ENCODE measurements at places on chromosomes 7 and 10.

DNA sequence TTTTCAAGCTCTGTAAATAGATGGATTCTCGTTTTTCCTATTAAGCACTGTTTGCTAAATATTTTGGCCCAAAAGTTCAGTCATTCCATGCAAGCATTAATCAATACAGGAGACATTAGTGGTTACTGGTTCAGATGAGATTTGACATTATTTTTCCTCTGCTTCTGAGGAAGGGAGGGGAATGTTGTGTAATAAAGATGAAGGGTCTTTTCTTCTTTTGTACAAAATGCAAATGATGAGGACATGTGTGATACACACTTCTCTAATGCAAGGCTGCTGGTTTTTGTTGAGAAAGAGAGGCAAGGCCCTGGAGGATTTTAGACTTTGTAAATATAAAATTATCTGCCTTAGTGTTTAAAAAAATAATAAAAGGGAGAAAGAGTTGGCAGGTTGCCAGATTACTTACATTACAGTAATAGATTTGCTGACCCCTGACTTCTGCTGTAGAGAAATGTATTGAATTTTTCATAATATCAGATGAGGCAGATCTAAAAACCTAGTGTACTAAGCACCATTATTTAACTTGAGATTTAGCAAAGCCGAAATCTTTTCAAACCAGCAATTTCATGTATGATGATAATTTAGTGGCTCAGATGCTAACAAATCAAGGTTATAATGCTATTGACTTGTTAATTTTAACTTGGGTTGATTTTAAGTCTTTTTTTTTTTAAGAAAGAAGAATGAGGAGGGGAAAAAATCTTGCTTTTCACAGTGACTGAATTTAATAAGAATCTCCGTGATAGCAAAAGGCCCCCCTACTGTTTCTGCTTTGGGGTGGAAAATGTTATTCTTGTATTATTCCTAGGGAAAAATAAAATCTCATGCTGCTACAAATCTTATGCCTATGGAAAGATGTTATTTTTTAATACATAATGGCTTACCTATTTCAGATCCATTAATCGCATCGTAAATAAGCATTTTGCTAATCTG lies 180.1 kb downstream of the ARID5B start:
- DNase-seq = no peak

DNA sequence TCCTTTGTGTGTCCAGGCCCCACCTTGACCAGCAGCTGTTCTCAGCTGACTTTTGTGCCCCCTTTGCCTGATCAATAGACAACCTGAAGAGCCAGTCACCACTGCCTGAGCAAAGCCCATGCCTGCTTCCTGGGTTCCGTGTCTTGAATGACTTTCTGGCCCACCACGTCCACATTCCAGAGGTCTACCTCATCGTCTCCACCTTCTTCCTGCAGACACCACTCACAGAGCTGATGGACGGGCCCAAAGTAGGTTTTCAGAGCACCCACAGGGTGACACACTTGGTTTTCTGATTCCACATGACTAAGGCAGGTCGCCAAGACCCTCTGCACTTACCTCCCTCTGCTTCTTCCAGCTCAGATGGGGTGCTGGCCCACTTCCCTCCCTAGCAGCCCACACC lies 126.8 kb downstream of the WDFY4 start:
- DNase-seq = no peak

DNA sequence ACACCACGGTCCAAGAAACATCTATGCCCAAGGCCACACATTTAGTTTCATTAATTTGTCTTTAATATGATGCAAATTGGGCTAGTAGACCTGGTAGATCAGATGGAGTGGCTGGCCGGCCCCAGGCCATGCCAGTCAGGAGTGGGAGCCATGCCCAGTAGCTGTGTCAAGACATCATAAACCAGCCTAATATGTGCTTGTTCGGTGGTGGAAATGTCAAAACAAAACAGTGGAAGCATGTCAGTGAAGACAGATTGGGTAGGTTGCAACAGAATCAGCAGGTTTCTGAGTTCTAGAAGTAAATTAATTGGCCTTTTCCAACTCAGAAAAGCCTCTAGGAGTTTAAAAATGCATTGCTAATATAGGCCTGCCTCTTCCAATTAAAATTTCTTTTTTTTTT lies 124.7 kb downstream of the NRP1 start:
- no peak for DNase-seq

DNA sequence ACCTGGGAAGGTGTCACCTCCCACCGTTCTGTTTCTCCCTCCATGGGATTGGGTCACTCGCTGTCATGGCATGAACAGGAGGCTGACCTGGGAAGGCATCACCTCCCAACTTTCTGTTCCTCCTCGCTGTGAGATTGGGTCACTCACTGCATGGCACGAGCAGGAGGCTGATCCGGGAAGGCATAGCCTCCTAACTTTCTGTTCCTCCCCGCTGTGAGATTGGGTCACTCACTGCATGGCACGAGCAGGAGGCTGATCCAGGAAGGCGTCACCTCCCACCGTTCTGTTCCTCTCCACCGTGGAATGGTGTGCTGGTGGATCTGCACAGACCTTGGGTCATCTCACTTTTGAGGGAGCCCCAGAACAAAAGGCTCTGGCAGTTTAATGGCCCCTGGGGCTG lies 239.2 kb upstream of the PRKCQ start:
- DNase-seq = no peak

DNA sequence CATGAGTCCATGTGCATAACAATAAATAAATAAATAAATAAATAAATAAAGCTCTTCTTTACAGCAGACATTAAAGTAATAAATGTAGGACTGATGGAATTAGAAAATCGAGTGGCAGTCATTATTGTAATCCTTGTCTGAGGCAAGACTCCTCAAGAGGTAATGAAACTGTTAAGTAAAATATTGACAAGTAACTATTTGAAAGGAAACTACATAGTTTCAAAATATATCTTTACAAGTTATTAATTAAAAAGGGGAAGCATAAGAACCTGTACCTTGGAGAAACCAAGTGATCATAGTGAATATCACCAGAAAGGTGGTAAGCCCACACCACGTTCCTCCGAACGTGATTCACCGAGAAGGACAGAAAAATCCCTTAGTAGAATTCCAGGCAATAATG lies 285.6 kb upstream of the SORCS1 start:
- DNase-seq = no peak

GRCh38 chr7:89401690-89402089 lies 606.2 kb upstream of the TEX47 start:
- no peak for DNase-seq

Data from activated CD4-positive, alpha-beta T cell treated with anti-CD3 and anti-CD28 coated beads for 48 hours (primary cell).